Stimulated activated CD8-positive, alpha-beta memory T cell treated with anti-CD3 and anti-CD28 coated beads, Interleukin-15, amount 100 ng/mL, for 48 hours (primary cell): ENCODE measurements at places on chromosomes 7 and 10.

GRCh38 chr7:95205665-95206225 is 118.6 kb downstream of the PON1 start:
- DNase-seq: no peak

DNA sequence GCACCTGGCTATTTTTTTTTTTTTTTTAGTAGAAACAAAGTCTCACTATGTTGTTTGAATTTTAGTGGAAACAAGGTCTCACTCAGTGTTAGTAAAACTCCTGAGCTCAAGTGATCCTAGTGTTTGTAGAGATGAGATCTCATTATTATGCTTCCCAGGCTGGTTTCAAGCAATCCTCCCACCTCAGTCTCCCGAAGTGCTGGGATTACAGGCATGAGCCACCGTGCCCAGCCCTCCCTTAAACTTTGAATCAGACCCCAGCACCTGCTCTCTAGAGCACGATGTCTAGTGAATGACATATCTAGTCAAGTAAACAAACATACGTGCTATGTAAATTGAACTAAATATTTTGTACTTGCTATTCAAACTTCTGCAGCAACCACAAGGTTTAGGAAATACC is 105.6 kb upstream of the MYO3A start:
- DNase-seq: no peak

DNA sequence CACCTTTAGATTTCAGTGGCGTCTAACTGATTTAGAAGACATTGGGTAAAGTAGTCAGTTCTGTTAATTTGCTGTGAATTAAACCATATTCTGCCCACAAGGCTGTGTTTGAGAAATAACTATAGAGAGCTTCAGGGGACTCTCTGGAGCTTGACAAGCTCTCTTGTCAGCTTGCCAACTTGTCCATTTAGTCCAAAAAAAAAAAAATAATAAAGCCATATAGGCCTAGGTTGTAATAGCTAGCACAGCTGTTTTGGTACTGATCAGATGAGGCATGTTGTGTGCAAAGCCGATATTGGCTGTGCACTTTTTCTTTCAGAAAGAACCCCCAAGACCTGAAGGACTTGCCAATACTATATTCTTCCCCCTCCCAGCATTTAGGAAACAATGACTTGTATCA is 20.2 kb upstream of the ZNF282 start:
- DNase-seq: no peak

GRCh38 chr10:1942478-1942877 is 205.2 kb upstream of the ADARB2 start:
- DNase-seq: no peak

DNA sequence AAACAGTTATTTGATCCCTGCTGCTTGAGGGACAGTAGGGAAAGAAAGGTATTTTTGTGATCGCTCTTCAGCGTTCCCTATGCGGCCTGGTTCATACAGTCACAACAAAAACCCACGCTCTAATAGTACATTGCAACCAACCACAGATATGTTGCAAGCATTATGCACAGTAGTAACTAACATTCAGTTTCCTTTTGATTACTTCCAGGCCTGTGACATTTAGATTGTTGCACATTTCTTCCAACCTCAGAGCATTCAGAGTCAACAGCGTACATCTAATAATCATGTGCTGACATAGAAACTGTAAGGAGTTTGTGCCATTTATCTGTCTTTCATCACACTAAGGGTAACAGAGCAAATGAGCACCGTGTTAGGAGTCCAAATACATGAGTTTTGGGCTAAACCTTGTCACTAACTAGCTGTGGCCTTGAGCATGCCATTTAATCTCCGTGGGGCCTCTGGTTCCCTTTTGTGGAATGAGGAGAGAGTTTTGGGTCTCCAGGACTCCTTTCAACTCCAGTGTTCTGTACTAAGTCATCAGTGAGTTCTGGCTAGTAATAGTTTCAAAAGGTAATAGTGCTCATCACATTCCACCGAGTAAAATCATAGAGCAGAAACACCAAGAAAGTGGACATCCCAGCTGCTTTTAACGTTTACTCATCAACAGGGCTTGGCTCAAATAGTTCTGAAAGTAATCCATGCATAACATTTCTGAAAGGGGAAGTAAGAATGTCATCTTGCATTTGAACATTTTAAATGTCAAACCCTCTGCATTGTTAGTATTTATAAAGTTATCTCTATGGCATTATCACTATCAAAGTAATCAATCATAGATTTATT is 99.0 kb upstream of the FZD1 start:
- no peak for DNase-seq

- no peak for DNase-seq
These were observed 91.6 kb upstream of the IMMP2L start for GRCh38 chr7:111653846-111654245.

GRCh38 chr7:119706608-119707007 is 566.4 kb upstream of the KCND2 start:
- DNase-seq: no peak

DNA sequence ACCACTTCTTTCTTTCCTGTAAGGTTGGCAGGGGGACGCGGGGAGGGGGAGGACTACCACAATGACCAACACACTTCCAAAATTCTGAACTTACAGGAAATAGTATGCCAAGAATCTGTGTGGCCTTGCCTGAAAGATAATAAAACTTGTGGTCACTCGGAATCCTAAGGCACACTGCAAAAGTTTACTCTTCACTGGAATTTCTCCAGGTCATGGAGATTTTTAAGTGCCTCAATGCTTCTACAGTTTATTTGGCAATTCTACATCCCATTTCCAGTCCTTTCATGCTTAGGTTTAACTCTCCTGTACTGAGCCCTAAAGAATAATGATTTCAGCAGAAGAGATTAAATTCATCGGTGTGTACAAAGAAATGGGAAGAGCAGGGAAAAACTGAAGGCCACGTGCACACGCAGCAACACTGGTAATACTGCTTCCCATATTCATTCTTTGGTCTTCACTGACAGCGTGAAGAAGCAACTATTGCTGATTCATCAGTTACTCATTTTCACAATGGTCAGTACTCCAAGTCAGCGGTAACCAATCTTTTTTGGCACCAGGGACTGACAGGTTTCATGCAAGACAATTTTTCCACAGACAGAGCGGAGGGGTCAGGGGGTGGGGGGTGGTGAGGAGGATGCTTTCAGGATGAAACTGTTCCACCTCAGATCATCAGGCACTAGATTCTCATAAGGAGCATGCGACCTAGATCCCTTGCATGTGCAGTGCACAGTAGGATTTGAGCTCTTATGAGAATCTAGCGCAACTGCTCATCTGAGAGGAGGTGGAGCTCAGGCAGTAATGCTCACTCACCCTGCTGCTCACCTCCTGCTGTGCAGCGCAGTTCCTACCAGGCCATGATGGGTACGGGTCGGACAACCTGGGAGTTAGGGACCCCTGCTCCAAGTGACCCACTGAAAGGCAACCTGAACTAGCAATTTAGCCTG is 9.8 kb downstream of the LARP4B start:
- DNase-seq: no peak
